ENCODE measurements at places on chromosomes 11 and 22. TPM values are rescaled to one million over a fixed set of nuclear protein-coding genes. Genes with fewer than 3 reads are reported as not detected.

DUSP8 gene
- 2.9 TPM for total RNA-seq

FAM83F gene
- total RNA-seq = not detected

OR10D3 gene
- total RNA-seq = not detected

TRIM48 gene
- total RNA-seq = not detected

DNA sequence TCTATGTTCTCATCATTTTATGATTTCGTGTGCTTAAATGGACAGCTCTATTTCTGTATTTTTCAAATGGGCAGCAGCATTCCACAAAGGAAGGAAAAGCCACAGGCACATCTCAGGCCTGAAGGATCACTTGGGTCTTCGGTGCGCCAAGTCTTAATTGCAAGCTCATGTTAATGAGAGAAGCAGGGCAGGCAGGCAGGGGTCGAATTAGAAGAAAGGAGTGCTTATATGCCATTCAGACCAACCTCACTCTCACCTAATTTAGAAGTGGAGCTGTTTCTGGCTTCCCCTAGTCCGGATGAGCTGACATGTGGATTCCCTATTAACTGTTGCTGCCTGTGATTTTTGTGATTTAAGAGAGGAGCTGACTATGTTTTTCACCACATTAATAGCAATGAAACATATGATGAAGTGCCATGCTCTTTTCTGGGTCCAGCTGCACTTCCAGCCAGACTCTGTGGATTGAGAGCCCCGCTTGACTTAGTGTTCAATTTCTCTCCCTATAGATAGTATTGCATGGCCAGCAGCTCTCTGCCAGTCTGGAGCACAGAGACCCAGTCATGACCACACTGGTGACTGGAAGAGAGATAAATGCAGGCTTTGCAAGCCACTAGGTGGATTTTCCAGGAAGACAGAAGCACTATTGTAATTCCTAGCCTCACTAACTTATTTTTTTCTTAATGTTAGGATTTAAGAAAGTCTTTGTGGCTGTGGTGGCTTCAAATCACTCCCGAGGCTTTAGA lies 373.9 kb upstream of the FAT3 start:
- no peak for DNase-seq

DNA sequence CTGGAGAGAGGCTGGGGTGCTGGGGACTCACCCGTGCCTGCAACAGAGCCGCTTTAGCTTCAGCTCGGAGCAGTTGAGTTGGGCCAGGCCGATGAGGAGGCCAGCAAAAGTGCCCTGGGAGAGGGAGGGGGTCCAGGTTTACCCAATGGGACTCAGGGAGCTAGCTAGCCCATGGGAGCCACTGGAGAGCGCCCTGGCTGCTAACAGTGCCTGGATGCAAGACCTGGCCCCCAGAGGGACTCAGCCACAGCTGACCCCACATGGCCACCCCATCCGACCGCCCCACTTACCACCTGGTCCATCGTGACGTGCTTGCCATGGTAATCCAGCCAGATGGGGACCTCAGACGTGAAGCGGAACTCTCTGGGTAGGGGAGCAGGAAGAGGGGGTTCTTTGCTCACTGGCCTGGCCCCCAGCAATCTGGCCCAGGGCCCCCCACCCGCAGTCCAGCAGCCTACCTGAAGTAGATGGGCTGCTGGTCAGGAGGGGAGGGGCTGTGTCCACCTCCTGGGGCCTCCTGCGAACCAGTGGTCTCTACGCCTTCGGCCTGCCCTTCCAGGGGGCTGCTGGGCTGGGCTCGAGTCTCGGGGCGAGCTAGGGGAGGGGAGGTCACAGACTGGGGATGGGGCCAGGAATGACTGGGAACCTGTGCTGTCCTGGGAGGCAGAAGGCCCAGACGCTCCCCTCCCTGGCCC lies 19.1 kb upstream of the EHD1 start:
- DNase-seq = no peak
